Diencephalon (tissue), 1 donor: ENCODE measurements at places on chromosomes 16 and 17. TPM values are rescaled to one million over a fixed set of nuclear protein-coding genes. Genes with fewer than 3 reads are reported as not detected.

Gene TMEM114
- total RNA-seq: not detected

Gene AOC3
- total RNA-seq: 0.46 TPM

Gene SLFN14
- total RNA-seq: 0.23 TPM

Gene SPATA32
- not detected for total RNA-seq

Gene KRT36
- total RNA-seq: not detected

Gene DRC3
- 5.1 TPM for total RNA-seq

Gene OR2C1
- 0.46 TPM for total RNA-seq

Gene DRG2
- 18.5 TPM for total RNA-seq

Gene ARSG
- 15.0 TPM for total RNA-seq

Gene CLEC18B
- 2.3 TPM for total RNA-seq
